ENCODE measurements at places on chromosomes 7 and 10. TPM values are rescaled to one million over a fixed set of nuclear protein-coding genes. Genes with fewer than 3 reads are reported as not detected.

DNA sequence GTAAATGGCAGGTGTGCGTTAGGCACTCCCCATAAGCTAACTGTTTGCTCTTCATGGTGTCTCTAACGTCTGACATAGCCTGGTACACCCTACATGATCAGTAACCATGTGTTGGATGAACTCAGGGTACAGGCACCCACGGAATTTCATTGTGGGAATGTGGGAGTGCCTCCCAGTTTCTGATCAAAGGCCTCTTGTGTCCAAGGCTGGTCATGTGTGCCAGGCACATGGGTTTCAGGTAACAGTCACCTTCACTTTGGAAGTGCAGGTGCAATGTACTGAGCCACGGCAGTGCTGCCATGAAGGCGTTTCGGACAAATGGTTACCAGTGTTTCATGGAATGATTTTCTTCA is 298.3 kb downstream of the DNAJB6 start:
- H3K27me3 ChIP-seq = peaks cover 65% of the 10 kb centered on the region
- H3K4me1 ChIP-seq = no peaks in the 10 kb centered on the region
- H3K27ac ChIP-seq = no peak overlapping the region
- H3K36me3 ChIP-seq = no peaks in the 10 kb centered on the region
- no peak overlapping the region for H3K4me3 ChIP-seq
- DNase-seq = no peak

DNA sequence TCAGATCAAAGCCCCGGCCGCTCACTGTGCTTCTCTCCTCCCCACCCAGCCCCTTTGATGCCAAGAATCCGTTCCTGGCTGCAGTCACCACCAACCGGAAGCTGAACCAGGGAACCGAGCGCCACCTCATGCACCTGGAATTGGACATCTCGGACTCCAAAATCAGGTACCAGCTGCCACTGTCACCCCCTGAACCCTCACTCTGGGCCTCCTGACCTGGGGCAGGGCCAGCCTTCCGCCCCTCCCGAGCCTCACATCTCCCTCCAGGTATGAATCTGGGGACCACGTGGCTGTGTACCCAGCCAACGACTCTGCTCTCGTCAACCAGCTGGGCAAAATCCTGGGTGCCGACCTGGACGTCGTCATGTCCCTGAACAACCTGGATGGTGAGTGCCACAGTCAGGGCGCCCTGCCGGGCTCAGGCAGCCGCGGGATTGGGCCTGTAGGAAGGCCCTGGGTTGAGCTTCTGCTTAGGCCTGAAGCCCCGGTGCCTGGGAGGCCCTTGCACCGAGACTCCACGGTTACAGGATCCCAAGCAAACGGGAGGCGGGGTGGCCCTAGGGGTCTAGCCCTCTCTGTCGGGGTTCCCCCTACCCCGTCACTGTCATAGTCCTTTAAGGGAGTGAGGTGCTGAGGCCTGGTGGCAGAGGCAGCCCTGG is 10.8 kb downstream of the TMEM120A start:
- H3K27ac ChIP-seq = no peak overlapping the region
- H3K36me3 ChIP-seq = peaks cover 34% of the 10 kb centered on the region
- no peaks in the 10 kb centered on the region for H3K27me3 ChIP-seq
- DNase-seq = no peak
- no peaks in the 10 kb centered on the region for H3K4me1 ChIP-seq
- no peak overlapping the region for H3K4me3 ChIP-seq

DNA sequence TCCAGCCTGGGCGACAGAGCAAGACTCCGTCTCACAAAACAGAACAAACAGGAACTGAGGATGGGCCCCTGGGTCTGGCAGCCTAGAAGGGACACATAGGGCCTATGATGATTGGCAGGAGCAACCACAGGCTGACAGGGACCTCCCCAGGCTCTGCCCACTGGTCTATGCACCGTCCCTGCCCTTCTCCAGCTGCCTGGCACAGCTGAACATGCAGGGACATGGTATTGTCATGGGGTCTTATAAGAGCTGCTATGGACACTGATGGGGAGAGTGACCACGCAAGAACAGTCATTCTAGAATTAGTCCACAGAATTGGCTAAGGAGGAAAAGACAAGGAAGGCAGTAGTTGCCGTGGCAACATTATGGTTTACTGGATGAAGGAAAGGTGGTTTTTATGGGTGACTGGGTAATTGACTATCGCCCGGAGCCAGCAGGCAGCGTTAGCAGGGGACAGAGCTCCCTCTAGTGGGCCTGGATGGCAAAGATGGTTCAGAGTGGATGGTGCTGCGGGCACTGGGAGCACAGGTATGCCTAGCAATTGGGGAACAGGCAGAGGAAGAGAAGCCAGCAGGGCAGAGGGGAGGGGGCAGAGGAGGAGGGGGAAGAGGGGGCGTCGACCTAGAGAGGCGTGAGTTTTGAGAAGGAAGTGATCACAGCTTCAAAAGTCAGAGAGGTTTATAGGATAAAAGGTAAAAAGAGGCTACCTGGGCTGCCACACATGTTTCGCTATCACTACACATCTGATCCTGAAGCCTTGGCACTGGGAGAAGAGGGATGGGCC is 7.8 kb upstream of the TRIM56 start:
- H3K4me3 ChIP-seq = no peak overlapping the region
- no peaks in the 10 kb centered on the region for H3K36me3 ChIP-seq
- H3K27me3 ChIP-seq = no peaks in the 10 kb centered on the region
- no peak overlapping the region for H3K27ac ChIP-seq
- H3K4me1 ChIP-seq = no peaks in the 10 kb centered on the region

GRCh38 chr10:103397191-103397825 is 882 bp downstream of the PDCD11 start:
- peak overlapping the region; percentile 80 for H3K4me3 ChIP-seq
- peaks cover 56% of the 10 kb centered on the region for H3K36me3 ChIP-seq
- H3K4me1 ChIP-seq = peaks cover 21% of the 10 kb centered on the region
- no peaks in the 10 kb centered on the region for H3K27me3 ChIP-seq
- DNase-seq = peak; percentile 12

DNA sequence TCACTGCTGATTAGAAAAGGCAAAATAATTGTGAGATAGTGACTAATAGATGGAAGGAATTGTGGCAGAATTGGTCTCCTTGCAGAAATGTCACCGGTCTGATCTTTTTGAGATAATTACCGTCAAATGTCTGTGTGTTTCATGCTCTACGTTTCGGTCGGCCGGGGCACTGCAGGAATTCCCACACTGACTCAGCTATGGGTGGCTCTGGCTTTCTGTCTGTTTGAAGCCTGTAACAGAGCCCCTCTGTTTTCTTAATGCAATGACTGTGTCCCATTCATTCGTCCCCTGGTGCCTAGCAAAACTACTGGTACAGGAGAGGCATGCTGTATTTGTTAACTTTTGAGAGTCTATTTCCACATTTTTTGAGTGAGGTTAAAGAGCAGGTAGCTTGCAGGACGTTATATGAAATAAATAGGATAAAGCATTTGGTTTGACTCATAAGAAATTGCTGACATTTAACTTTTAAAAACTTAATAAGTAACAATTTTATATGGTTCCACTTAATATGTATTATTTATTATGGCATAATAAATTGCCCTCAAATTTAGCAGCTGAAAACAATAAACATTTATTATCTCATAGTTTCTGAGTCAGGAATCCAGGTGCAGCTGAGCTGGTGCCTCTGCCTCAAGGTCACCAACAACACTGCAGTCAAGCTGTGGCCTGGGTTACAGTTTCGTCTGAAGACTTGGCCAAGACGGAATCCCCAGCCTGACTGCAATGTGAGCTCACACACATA is 53.3 kb upstream of the CTBP2 start:
- no peak overlapping the region for H3K4me3 ChIP-seq
- no peaks in the 10 kb centered on the region for H3K36me3 ChIP-seq
- H3K4me1 ChIP-seq = peaks cover 5% of the 10 kb centered on the region
- no peak overlapping the region for H3K27ac ChIP-seq

DNA sequence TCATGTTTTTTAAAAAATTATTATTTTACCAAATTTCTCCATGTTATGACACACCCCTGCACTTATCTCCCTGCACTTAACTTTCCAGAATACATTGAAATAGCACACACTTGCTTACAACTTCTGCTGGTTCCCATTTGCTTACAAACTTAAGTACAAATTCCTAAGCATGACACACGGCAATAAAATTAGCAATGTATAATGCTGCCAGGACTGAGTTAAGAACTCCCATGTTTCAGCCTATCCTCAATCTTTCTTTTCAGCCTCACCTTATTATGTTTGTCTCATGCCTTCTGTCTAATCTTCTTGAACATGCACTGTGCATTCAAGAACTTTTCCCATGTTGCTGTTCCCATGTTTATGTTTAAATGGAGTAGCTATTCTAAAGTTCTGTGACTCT is 40.8 kb downstream of the PRPS1L1 start:
- no peaks in the 10 kb centered on the region for H3K36me3 ChIP-seq
- no peak overlapping the region for H3K4me3 ChIP-seq
- no peaks in the 10 kb centered on the region for H3K4me1 ChIP-seq
- H3K27me3 ChIP-seq = no peaks in the 10 kb centered on the region

GRCh38 chr7:158257516-158258410 is 329.9 kb downstream of the PTPRN2 start:
- H3K27me3 ChIP-seq = no peaks in the 10 kb centered on the region
- no peaks in the 10 kb centered on the region for H3K4me1 ChIP-seq
- H3K27ac ChIP-seq = no peak overlapping the region
- H3K36me3 ChIP-seq = no peaks in the 10 kb centered on the region

GRCh38 chr10:128044961-128045832 is 81.0 kb downstream of the MKI67 start:
- no peaks in the 10 kb centered on the region for H3K27me3 ChIP-seq
- H3K4me1 ChIP-seq = no peaks in the 10 kb centered on the region
- H3K36me3 ChIP-seq = no peaks in the 10 kb centered on the region
- no peak overlapping the region for H3K4me3 ChIP-seq

DNA sequence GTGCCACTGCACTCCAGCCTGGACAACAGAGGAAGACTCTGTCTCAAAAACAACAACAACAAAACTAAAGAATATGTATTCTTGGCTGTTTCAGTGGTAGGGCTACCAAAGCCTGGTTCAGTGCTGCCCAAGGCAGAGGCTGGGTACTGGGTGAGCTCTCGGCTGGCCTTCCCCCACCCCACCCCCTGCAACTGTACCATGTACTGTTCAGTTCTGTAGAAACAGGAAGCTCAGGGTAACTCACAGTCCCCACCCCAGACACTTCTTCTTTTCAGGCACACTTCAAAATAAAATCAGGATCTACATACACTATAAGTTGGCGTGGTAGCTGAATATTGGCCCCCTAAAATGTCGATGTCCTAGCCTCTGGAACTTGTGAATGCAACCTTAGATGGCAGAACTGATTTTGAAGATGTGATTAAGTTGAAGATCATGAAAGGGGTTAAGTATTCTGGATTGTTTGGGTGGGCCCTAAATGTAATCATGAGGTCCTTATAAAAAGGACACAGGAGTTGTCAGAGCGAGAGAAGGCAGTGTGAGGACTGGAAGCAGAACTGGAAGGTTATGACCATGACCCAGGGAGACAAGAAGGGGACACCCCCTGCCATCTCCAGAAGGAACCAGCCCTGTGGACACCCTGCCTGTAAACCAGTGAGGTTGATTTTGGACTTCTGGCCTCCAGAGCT is 31.2 kb downstream of the TBXAS1 start:
- no peak overlapping the region for H3K4me3 ChIP-seq
- no peak overlapping the region for H3K27ac ChIP-seq
- H3K27me3 ChIP-seq = peaks cover 10% of the 10 kb centered on the region

DNA sequence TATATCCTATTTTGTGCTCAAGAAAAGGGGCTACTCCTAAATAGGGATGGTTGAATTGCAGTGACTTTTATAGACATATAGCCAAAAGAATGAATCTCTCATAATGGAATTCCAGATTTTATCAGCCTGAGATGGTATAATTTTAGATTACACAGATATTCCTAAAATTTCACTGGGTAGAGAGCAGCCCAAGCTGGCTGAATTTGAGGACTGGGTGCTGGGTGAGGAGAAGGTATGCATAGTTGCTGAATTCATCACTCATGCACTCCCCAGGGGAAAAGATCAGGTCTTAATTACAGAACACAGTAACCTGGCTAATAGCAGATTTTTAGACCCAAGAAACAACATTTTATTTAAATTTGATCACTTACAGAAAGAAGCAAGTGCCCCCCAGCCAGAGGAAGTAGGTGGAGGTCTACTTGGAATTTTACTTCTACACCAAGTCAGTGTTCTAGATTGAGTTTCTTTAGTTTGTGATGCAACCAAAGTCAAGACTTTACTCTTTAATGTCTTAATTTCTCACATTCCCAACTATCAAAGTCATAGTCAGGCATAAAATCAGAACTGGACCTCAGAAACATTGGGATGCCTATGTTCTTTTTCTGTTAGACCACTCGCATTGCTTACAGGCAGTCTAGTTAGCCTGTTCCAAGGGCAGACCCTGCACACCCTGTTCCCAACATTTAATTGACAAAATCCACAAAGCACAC is 337.4 kb upstream of the PODXL start:
- no peaks in the 10 kb centered on the region for H3K36me3 ChIP-seq
- no peak for DNase-seq
- no peaks in the 10 kb centered on the region for H3K27me3 ChIP-seq
- peaks cover 31% of the 10 kb centered on the region for H3K4me1 ChIP-seq
- H3K4me3 ChIP-seq = no peak overlapping the region

The DPP6 gene
- total RNA-seq = not detected

The TMEM229A gene
- total RNA-seq = 22.2 TPM

The LIPK gene
- total RNA-seq = not detected

The CDC14C gene
- not detected for total RNA-seq

Measured in A673 (cell line).